ENCODE measurements at places on chromosomes 3 and 15.

DNA sequence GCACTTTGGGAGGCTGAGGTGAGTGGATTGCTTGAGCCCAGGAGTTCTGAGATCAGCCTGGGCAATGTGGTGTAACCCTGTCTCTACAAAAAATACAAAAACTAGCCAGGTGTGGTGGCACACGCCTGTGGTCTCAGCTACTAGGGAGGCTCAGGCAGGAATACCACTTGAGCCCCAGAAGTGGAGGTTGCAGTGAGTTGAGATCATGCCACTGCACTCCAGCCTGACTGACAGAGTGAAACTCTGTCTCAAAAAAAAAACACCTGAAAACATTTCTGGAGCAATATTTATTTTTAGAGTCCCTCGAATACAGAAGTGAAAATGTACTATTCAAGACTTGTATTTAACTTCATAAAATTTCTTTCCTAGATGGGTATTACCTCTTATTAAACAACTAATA lies 4.6 kb downstream of the SPCS1 start:
- DNase-seq, result no peak

DNA sequence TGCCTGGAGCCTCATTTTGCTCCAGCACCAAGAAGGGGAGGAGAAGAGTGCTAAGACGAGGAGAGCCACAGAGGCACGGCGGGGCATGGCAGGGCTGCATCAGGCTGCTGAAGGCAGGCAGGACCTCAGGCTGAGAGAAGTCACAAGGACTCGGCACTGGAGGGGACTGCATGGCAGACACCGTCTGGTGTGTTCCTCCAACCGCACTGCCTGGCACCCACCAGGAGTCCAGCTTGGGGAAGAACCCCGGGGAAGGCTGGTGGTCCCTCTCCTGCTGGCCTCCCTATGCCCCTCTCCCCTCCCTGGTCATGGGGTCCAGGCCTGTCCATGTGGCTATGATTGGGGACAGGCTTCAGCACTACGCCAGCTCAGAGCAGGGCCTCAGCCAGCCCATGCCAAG lies 153.2 kb upstream of the MEF2A start:
- DNase-seq, result no peak

DNA sequence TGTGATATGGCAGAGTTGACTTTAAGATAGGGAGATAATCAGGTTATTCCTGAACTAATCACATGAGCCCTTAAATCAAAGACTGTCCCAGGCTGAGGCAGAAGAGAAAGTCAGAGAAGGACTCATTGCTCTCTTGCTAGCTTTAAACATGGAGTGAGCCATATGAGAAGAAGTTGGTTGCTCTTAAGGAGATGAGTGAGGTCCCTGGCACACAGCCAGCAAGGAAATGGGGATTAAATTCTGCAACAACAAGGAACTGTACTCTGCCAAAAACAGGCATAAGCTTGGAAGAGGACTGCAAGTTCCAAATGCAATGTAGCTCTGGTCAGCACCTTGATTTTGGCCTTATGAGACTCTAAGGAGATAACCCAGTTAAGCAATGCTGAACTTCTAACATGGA lies 457.0 kb downstream of the PLOD2 start:
- no peak for DNase-seq

GRCh38 chr3:196399485-196399945 lies 32.7 kb downstream of the UBXN7 start:
- no peak for DNase-seq

DNA sequence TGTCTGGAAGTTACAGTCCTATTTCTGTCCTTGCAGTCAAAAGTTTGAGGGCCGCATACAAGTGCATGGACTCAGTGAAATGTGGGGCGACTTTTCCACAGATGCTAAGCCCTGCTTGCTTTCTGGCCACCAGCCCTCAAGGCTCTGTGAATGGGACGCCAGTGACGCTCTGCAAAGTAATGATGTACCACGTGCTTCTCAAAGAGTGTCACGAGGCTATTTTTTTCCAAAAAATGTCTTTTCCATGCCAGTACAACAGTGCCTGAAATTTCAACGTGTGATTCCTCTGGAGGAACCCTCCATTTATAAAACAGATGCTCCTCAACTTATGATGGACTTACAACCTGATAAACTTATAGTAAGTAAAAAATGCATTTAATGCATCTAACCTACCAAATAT lies 281.8 kb upstream of the CRBN start:
- no peak for DNase-seq

- DNase-seq, result no peak
These were observed 227.0 kb downstream of the FMN1 start for GRCh38 chr15:32967521-32967920.

DNA sequence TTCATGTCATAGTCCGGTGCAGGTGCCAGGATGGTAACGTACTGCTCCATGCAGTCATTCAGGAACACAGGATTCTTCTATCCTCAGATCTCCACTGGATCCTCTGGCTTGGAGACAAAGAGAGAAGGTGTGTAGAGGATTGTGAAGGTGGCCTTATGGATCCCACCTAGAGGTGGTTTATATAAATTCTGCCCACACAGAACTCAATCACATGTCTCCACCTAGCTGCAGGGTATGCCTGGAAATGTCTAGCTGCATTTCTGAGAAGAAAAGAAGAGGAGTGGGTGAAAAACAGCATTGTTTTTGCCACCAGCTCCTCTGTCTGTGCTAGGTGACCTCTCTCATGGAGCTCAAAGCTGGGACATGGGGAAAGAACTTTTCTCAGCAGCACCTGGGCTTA lies 478.7 kb downstream of the PDCD6IP start:
- DNase-seq, result no peak

GRCh38 chr15:62726461-62726860 lies 316.1 kb upstream of the TPM1 start:
- no peak for DNase-seq

GRCh38 chr3:39025222-39025970 lies 26.3 kb downstream of the SCN11A start:
- no peak for DNase-seq

DNA sequence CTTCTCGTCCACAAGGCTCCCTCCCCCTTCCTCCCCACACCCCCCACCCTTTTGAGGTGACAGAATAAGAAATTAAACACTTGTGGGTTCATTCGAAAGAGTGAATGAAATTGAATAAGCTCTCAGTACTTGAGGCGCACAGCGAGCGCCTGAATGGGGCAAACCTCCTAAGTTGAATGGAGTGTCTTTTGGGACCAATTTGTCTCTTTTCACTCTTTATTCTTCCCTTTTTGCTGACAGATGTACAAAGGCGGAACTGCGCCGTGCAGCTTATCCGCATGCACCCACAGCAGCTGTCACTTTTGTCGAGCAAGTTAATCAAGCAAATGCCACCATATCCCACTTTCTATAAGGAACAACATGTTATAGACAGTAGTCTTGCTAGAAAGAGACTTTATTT lies 47.9 kb upstream of the FEZF2 start:
- no peak for DNase-seq

DNA sequence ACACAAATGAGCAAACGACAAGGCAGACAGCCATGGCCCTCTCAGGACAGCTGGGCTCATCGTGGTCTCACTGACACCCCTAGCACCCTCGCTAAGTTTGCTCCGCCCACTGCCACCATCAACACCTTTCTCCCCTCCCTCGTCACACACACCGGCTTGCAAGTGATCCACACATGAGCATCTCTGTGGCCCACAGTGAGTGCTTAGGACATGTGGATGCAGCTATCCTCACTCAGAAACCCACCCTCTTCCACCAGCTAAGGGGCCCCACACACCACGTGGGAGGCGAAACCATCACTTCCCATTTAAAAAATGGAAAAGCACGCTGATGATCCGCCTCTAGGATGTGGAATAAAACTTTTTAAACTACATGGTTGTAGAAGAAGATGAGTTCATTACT lies 105.6 kb downstream of the OCA2 start:
- DNase-seq, result no peak

DNA sequence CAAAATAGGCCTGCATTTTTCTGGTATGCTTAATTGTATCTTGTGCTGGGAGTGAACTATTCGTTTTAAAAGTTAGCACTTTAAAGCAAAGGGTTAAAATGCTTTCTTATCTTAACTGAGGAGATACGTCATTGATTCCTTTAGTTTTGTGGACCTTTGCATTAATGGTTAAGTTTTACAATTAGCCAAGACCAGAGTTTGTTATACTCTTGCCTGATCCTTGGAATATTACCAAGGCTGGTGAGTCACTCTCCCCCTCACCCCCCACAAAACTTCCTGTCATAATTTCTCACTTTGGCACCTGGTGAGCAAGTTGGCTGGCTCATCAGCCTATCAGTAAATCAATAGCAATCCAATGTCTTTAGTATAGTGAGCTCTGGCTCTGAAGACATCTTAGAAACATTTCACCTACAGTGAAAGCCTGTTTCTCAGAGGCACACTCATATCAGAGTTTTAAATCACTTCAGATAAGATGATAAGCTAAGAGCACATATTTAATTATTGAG lies 26.7 kb downstream of the SLC2A2 start:
- no peak for DNase-seq

DNA sequence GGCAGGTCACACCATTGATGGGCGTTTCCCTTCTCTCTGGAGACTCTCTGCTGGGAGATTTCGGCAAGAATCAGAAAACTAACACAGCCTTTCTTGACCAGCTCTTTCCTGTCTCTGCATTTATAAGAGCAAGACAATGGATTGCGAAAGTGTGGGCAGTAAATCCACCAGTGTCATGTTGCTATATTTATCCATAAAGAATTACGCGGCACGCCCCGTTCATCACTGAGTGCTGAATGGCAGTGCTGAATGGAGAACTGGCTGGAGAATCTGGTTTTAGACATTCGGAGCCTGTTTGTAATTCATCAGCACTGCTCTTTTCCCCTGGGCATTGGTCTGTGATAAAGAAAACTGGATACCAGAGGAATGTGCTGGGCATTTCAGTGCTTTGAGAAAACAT lies 2.0 kb upstream of the CEMIP start:
- DNase-seq, result no peak

- DNase-seq, result no peak
These were observed 243.7 kb downstream of the SLC9A9 start for GRCh38 chr3:143604402-143605185.

- no peak for DNase-seq
These were observed 120.8 kb downstream of the GMPS start for GRCh38 chr3:155991212-155991611.

DNA sequence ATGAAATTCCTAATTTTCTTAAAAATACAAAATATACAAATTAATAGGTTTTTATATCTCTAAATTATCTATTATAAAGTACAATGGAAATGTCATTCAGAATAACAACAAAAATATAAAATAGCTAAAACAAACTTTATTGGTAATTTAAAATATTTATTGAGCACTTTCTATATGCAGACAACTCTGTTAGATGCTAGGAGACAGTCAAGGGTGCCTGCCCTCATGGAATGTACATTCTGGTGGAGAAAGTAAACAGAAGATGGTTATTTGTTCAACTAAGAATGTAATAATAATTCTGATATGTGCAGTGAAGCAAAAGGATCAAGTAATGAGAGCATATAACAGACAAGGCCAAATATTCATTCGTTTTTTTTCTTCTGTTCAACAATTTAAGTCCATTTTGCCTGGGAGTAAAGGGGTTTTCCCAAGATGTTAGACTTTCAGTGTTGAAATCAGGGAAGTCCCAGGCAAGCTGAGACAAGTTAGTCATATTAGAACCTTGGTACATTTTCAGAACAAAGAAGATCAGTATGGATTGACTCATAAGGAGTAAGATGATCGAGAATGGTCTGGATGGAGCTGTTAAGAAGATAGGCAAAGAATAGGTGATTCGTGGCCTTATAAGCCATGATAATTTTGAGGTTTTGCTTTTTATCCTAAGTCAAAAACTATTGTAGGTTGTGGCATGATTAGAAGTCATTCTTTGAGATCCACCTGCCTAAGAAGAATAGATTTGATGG lies 150.2 kb upstream of the MLF1 start:
- no peak for DNase-seq

GRCh38 chr3:4478261-4478660 lies 11.2 kb upstream of the SUMF1 start:
- DNase-seq, result no peak

DNA sequence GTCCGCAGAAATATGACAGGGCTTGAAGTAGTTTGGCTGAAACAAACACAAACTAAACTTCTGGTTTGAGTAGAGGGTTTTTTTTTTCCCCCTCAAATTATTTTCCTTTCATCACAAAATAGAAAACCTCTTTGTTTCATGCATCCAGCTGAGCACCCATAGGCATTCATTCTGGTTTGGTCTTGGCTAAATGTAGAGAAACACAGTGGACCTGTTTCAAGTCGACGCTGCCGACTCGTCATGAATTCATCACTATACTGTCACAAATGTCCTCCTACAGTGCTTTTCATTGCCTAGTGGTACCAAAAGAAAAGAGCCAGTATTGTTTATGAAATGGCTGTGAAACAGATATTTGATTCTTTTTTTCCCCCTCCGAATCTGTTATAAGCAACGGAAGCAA lies 52.4 kb upstream of the GYG1 start:
- no peak for DNase-seq

DNA sequence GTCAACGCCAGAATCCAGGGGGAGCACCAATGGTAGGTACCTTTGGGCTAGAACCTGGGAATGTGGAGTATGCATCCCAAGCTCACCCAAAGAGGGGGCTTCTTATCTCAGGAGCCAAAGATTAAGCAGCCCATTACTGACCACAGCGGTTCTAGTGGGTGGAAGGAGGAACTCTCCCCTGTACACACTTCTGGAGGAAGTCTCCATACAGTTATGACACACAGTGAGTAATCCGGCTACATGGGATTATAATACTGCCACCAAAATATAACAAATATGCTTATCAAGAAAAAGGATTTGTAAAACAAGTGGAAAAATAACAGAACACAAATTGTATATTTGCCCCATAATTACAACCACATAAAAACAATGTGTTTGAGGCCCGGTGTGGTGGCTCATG lies 8.4 kb downstream of the MYO1E start:
- no peak for DNase-seq

DNA sequence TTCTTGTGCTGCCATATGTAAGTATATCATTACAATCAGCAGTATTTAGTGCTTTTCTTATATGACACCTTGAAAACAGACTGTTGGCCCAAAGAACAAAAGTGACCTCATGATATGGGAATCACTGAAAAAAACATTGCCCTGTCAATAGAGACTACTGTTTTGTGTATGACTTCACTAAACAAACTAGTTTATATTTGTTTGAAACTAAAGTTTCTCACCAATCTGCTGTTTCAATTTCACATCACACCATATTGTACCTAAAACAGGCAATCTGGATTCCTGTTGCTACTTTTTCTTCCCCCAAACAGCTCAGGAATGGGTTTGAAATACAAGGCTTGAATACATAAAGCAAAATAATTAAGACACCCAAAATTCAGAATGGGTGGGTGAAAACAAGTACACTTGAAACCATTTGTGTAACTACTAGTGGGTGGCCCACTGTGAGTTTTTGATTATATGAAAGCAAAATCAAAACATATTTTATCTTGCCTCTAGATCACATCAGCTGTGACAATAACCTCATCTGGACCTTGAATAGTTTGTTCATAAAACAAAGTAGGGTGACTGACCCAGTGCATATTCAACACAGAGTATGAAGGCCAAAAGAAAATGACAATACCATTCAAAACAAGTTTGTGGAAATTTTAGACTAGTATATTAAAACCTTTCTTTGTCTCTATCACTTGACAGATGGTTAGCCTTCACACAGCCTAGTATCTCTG lies 5.9 kb downstream of the ZBTB20 start:
- DNase-seq, result no peak
